ENCODE measurements at places on chromosomes 1 and 21. TPM values are rescaled to one million over a fixed set of nuclear protein-coding genes. Genes with fewer than 3 reads are reported as not detected.

- no peak for DNase-seq
These were observed 33.2 kb upstream of the ATF3 start for GRCh38 chr1:212575333-212575732.

DNA sequence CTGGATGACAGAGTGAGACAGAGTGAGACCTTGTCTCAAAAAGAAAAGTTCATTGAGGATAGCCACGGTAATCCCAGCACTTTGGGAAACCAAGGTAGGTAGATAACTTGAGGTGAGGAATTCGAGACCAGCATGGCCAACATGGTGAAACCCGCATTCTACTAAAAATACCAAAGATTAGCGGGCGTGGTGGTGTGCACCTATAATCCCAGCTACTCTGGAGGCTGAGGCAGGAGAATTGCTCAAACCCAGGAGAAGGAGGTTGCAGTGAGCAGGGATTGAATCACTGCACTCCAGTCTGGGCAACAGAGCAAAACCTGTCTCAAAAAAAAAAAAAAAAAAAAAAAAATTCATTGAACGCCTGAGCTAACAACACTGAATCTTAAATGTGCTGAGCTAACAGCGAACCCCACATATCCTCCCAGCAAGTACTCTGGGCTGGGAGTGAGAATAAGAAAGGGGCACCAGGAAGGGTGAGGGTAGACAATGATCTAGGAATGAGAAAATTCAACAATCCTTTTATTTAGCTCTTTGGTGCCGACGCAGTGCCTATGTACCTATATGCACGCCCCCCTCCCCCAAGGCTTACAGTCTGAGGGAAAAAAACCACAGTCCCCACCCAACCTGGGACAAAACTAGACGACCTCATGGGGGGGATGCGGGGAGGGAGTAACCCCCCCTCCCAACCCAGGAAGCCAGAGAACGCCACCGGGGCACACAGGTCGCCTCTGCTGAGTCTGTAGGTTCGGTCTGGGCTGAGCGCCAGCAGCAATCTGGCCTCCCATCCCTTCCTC, 1.4 kb upstream of the CACNA1S start:
- no peak for DNase-seq

DNA sequence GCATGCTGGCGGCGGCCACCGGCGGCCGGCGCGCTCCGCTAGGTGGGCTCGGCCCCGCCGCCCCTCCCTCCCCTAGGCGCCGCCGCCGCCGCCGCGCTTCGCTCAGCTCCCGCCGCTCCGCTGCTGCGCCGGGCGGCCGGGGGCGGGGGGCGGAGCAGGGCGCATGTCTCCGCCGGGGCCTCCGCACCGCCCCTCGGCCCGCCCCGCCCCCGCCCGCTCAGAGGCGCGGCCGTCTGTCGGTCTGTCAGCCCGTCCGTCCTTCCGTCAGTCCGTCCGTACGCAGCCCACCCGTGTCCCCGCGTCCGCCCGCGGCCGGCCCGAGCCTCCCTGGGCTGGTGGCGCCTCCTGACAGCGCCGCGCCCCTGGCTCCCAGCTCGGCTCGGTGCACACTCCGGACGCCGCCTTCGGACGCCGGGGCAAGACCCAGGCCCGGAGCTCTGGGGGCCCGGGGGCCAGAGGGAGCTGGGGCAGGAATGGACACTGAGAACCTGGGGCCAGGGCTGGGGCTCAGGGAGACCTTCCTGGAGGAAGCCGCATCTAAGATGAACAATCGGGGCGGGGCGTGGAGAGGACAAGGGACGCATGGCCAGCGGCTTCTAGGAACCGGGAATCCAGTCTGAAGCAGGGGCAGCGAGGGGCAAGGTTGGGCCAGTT, at the start of gene GPR153:
TSS of gene GPR153 (minus strand) at position 138 of the 654 bp plus-strand sequence. CDS start 6,193 bp downstream, outside the sequence.
- peak; percentile 26 for DNase-seq

GRCh38 chr1:63269571-63269970, 52.8 kb upstream of the FOXD3 start:
- DNase-seq: no peak

DNA sequence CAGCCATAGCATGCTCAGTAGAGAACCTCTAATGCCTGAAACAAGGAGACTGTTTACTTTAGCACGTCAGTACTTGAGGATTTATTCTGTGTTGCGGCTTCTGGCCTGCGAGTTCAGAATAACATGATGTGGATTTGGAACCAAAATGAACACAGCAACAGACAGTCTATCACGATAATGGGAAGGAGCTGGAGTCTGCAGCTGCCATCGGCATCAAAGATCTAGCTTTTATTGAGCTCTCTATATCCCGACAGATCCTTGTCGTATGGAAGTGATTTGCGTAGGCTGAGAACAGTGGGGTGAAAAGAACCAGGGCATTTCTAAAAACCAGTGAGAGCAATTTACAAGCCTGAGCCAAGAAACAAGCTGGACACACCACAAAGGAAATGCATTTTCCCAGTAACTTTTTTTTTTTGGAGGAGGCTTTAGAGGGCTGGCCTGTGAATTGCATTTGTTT, 294.2 kb downstream of the KIF26B start:
- no peak for DNase-seq

DNA sequence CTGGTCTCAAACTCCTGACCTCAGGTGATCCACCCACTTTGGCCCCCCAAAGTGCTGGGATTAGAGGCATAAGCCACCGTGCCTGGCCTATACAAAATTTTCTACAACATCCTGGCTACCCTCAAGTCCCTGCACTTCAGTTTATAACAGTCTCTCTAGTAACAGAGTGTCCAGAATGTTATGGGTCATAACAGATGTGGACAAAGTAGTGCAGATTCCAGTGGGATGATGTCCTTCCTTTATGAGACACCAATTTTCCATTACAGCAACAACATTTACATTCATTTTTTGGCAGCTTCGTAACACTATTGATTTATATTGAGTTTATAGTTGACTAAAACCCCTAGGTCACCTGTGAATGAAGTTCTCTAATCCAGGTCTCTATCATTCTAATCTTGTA, 429.4 kb upstream of the PTBP2 start:
- no peak for DNase-seq

DNA sequence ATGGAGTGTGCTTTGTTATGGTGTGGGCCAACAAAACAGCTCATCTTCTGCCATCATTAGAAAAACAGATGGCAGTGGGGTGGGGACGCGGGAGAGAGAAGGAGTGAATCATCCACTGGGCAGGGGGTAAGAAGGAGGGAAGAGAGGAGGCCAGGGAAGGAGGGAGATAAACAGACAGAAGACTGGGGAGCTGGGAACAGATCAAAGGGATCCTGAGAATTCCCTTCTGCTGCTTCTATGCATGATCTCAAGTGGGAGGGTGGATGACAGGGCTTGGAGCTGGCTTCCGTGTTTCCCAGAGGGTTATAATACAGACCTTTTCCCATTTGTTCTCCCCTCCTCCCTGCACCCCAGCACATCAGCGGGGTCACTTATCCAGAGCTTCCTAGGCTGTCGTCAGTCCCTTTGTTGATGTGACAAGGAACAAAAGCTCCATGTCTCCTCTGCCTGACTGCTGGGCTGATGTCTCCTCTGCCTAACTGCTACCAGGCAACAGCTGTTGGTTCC, 338.6 kb downstream of the PAPPA2 start:
- no peak for DNase-seq

DNA sequence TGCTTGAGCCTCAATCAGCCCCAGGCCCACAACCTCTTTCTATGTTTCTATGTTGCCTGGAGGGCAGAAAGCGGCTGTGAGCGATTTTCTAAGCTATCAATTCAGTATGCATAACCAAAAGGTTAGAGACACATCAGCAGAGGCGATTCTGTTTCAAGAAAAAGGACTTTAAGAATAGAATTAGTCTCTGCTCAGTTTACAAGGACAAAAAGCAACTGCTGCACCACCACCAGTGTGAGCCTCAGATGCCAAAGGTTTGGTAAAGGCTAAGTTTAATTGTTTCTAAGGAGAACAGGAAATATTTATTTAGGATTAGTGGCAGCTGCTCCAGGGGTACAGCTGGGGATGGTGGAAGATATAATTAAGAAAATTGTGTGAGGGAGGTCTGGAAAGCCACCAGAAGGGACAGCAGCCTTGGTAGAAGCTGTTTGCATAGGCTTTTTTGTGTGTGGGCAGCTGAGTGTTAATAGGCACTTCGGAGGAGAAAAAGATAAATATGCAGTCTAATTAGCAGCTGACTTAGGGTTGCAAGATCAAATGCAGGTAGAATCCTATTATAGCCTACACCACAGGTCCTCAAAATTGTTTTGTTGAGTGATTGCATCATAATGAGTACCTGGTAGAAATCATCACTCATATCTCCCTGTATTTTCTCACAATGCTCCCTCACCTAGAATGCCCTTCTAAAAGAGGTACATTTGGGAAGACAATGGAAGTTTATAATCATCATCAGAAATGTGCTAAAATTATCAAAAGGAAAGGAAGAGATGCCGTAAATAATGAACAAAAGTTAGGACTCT, 35.8 kb downstream of the ZC3H11B start:
- no peak for DNase-seq

DNA sequence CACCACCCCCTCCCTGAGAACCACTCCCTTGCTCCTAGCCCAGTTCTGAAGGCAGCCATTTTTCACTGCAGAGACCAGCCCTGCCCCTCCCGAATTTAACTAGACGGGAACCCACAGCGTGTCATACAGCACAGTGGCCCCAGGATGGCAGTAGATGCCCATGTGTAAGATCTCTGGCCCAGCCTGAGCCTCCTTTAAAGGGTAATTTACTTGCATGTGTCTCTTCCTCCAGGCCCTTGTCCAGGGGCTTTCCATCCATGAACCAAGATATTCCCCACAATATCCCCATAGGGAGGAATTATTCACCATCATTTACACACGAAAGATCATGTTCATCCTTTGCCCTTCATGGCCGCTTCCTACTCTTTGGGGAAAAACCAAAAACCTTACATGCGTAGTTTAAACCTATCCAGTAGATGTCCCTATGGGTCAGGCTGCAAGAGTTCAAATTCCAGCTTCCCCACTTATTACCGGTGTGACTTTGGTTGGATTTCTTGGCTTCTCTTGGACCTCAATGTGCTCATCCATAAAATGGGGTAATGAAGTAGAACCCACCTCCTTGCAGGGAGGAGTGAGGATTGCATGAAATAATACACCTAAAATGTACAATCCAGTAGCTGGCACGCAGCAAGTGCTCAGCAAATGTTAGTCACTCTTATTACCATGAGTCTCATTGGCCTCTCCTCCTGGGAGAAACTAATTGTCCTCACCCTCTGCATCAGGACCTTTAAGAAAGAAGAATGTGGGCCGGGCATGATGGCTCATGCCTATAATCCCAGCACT, 4.0 kb upstream of the LACTBL1 start:
- peak; percentile 33 for DNase-seq

GRCh38 chr1:240188139-240188538, 96.5 kb downstream of the FMN2 start:
- no peak for DNase-seq

- no peak for DNase-seq
These were observed 10.7 kb downstream of the DHRS3 start for GRCh38 chr1:12607263-12607662.

DNA sequence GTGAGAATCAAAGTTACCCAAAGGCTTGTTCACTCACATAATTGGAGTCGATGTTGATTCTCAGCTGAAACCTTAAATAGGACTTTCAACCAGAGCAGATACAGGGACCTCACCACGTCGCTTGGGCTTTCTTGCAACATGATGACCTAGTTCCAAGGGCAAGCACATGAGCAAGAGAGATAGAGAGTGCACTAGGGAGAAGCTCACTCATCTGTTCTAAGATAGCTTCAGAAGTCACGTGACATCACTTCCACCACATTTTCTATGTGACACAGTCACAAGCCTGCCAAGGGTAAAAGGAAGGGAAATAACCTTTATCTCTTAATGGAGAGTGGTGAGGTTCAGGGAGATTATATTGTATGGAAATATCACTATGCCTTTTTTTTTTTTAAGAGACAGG, 470.1 kb upstream of the PLXNA2 start:
- DNase-seq: no peak

DNA sequence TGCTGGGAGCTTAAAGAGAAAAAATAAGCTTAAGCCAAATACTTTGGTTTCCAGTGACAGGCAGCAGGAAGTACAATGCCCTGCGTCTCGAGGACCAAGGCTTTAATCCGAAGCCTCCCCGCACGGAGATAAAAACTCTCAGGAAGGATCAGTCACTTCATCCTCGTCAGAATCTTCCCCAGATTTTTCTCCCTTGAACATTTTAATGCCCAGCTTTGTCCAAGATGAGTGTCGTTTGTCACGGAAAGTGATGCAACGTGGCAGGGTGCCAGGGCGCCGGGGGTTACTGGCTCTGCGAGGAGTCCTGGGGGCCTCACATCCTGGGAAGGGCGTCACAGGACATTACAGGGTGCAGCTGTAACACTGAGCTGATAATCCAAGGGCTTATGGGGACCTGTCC, 25.2 kb upstream of the PCBP3 start:
- no peak for DNase-seq

DNA sequence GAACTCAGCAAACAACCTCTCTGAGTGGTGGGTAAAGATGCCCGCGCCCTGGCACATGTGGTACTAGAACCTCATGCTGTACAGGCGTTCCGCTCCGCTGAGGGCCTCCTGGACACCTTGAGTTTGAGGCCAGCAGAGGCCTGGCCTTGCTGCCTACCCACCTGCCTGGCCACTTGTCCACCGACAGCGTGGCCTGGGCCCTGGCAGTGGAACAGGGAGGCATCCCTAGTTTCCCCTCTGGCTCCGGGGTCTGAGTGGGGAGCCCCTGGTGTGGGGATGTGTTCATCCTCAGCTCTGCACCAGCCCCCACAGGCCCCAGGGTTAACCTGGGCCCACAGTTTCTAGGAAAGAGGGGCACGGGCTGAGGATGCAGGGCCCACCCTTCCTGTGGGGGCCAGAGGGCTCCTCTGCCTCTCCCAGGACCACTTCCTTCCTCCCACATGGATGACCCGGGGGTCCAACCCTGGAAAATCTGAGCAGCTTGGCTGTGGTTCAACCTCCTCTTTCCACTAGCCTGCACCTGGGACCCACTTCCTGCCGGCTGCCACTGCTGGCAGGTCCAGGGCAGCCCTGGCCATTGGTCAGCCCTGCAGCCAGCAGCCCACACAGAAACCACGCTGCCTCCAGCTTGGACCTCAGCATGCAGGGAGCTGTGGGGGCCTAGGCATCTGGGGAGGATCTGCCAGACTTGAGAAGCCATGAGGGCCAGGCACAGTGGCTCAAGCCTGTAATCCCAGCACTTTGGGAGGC, 53.3 kb upstream of the COL18A1 start:
- no peak for DNase-seq

- no peak for DNase-seq
These were observed 142.8 kb downstream of the ETS2 start for GRCh38 chr21:38948377-38949069.

DNA sequence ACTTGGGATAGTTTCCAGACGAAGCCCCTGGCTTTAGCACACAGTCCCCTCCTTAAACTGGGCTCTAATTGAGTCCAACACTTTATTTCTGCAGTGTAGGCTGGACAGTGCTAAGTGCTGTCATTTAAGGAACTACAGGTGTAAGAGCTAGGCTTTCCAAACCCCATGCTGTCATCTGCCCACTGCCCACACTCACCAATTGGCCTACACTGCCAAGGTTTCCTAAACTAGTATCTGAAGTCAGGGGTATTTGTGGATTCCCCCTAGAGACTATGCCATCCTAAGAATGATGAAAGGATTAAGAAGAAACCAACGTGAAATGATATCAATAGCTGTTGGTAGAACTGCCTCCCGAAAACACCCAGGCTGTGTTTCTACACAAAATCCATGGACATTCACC, 160.9 kb downstream of the TBX15 start:
- no peak for DNase-seq

The H6PD gene
- 18.8 TPM for total RNA-seq

The OR2C3 gene
- not detected for total RNA-seq

The MRTO4 gene
- 18.6 TPM for total RNA-seq

The WLS gene
- not detected for total RNA-seq

The UMODL1 gene
- total RNA-seq: 1.1 TPM

The MEX3A gene
- total RNA-seq: not detected

The KANK4 gene
- not detected for total RNA-seq
